Stimulated activated CD4-positive, alpha-beta T cell treated with anti-CD3 and anti-CD28 coated beads, Interleukin-1b, Interleukin-23, amount 100 ng/mL, for 1 hour (primary cell): ENCODE measurements at places on chromosomes 5 and 9.

DNA sequence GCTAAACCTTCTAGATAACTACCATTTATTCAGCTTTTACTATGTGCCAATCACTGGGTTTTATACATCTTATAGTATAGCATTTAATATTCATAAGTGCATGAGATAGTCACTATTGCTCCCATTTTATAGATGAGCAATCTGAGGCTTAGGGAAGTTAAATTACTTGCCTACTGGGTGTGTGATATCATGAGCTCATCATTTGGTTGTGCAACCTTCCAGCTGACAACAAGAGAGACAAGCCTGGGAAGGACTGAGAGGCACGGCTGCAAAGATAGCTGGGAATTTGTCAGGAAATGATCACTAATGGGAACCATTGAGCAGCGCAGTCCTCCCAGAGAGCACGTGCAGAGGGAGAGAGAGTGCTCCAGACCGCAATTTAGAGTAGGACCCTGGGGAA, 481.6 kb upstream of the KIF2A start:
- no peak for DNase-seq

GRCh38 chr5:133203317-133204305, 151.8 kb downstream of the HSPA4 start:
- DNase-seq: no peak

GRCh38 chr5:95057615-95058014, 227.3 kb downstream of the MCTP1 start:
- DNase-seq: no peak

GRCh38 chr5:1652873-1653697, 129.3 kb upstream of the LPCAT1 start:
- DNase-seq: no peak

DNA sequence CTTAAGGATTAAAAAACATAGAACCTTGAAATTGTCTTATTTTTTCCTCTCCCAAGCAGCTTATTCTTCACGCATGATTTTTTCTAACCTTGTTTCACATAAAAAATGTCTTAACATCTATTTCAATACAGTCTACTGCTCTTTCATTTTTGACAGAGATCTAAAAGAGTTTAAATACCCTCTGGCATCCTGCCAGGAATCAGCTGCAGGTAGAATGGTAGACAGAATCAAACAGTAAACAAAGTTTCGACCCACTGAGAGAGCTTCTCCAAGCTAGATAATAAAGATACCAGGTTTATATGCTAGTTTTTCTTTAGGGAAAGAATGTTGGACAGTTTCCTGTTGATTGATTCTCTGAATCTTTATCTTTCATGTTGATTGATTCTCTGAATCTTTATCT, 555.8 kb upstream of the CDH9 start:
- DNase-seq: no peak

DNA sequence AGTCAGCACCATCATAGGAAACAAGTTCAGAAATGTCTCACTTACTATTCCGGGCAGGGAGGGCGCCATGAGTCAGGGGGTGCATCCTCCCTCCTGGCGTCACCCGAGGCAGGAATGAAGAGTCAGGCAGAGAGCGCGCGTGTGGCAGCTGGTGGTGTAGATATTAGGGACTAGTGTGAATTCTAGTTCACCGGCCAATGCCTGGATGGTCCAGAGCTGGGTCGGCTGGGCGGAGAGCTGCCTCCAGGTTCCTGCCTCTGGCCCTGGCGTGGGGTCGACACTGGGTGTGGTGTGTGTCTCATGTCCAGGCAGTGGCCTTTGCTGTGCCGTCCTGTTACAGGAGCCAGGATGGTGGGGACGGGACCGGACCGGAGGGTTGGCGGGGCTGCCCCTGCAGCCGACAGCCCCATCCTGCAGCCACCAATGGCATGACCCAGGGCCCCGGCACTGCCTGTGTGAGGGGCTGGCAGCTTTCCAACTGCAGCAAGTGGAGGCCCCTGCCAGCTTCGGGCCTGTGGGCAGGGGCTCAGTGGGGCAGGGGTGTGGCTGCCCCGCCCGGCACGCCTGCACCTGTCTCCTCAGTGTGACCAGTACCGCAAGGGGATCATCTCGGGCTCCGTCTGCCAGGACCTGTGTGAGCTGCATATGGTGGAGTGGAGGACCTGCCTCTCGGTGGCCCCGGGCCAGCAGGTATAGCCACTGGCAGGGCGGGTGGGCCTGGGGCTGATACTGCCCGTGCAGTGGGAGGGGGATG, 9.1 kb downstream of the DIPK1B start:
- no peak for DNase-seq

DNA sequence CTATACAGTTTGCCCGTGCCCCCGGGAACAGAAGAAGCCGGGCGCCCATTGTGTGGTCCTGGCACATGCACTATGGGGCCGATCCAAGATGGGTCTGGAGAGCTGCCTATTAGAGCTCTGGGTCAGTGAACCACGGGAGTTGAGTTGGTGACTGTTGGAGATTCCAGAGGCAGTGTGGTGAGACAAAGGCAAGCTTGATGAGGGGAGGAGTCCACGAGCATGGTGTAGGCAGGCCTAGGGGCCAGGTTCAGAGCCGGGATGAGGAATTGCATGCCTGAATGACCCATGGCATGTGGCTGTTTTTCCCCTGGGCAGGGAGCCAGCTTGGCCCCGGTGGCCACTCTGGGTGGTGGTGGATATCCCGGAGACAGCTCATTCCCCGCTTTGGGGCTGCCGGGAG, 84.4 kb upstream of the STC2 start:
- DNase-seq: no peak

- DNase-seq: no peak
These were observed 45.7 kb upstream of the TGFBR1 start for GRCh38 chr9:99058964-99059921.

DNA sequence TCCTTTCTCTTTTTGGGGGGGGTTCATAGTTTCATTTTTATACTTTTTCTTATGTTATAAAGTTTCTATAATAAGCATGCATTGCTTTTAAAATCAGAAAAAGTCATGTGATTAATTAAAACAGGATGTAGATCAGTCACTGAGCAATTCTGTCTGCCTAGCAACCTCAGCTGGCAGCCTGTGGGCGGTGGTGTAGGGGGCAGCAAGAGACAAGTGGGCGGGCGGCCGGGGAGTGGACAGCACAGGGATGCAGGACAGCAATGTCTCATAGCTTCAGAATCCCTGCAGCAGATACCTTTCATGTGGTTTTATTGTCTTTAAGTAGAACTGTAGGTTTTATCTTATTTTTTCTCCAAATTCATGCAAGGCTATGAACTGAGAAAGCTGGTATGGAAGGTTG, 101.9 kb upstream of the S1PR3 start:
- no peak for DNase-seq

- DNase-seq: no peak
These were observed 132.3 kb upstream of the MPDZ start for GRCh38 chr9:13411791-13412190.

DNA sequence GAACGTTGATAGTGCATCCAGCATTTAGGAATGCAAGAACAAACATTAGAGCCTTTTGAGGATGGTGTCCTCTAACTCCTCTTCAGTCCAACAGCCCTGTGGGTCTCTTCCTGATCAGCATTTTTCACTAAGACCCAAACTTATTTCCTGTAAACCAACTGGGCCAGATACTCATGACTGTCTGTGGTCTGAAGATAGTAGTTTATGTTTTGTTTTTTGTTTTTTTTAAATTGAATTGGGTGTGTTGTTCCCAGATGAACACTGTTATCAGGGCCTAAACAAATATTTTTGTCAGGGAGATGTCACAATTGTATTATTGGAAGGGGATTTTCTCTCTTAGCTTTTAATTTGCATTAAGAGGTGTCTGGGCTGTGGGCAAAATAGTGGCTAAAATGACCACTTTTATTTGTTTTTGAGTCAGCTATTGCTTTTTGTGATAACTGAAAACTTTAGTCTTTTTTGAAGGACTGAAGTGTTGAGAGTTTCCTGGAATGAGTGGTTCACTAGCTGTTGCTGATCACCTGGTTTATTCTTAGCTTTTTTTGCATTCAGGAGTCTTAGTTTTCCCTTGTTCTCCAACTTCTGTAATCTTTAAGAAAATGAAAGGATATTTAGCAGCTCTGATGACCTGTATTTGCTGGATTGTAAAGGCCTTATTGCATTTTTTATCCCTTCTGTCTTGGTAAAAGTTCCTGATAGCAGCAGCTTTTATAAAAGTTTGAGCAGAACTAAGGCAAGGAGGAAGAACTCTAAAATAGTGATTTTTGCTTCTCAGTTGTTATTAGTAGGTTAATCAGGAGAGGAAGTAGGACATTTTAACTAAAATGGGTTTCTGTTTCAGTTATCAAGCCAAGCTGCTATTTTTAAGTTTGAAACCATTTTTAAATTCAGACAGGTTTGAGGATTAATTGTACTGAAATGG, 5.5 kb downstream of the MAN2A1 start:
- DNase-seq: no peak
